ENCODE measurements at places on chromosomes 7 and 10.

- peak; percentile 50 for DNase-seq
Measured at GRCh38 chr7:2863461-2864066, 19.5 kb upstream of the GNA12 start.

DNA sequence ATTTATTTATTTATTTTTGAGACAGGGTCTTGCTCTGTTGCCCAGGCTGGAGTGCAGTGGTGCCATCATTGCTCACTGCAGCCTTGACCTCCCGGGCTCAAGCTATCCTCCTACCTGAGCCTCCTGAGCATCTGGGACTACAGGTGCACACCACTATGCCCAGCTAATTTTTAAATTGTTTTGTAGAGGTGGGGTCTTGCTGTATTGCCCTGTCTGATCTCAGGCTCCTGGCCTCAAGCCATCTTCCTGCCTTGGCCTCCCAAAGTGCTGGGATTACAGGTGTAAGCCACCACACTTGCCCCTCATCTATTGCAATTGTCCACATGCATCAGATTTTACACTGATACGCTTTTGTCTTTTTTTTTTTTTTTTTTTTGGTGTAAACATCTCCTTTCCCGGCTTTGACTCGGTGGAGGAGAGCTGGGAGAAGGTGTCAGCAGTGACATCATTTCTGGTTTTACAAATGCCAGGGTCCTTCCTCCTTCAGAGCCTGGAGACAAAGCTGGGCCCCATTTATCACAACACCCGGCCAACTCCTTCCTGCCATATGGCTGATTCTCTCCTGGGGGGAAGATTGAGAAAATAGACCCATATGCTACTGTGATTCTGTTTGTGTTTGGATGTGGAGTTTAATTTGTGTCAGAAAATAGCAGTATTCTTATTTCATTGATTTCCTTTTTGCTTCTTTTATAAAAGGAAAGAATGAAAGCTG lies 61.3 kb downstream of the GALNT17 start:
- DNase-seq = no peak

DNA sequence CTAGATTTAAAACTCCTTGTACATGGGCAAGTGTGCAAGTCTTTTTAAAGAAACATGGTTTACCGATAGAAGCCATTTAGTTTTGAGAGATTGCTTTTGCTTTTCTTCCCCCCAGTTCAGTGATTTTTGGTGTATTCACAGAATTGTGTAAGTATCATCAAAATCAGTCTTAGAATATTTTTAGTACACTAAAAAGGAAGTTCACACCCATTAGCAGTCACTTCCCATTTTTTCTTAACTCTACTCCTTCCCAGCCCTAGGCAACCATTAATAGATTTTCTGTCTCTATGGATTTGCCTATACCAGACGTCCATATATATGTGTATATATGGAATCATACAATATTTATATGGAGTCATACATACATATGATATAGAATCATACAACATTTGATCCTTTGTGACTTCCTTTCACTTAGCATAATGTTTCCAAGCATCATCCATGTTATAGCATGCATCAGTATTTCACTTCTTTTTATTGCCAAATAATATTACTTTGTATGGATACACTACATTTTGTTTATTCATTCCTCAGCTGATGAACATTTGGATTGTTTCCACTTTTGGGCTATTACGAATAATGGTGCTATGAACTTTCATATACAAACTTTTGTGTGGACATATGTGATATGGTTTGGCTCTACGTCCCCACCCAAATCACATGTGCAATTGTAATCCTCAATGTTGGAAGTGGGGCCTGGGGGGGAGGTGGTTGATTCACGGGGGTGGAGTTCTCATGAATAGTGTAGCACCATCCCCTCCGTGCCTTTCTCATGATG lies 16.5 kb upstream of the ARL4A start:
- no peak for DNase-seq

DNA sequence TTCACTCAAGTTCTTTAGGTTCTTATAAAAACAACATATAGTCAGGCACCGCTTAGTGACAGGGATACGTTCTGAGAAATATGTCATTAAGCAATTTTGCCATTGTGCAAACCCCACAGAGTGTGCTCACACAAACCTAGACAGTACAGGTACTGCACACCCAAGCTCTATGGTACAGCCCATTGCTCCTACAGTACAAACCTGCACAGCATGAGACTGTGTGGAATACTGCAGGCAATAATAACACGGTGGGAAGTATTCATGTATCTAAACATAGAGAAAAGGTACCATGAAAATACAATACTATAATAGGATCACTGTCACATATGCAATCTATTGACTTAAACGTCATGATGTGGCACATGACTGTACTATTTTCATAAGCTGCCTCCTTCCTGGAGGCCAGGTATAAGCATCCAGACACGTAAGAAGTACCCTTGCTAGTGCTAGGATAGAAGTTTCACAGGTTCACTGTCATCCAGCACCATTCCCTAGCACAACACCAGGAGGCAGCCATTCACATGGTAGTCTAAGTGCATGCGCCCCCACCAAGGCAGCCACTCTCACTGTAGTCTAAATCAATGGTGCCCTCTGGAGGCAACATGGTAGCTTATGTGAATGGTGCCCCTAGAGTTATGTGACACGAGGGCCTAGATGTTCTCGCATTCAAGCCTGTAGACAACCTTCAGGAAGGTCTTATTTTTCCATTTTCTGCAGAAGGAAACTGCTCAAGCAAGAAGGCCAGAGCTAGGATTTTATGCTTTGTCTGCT lies 98.5 kb downstream of the ARHGAP22 start:
- DNase-seq = no peak

DNA sequence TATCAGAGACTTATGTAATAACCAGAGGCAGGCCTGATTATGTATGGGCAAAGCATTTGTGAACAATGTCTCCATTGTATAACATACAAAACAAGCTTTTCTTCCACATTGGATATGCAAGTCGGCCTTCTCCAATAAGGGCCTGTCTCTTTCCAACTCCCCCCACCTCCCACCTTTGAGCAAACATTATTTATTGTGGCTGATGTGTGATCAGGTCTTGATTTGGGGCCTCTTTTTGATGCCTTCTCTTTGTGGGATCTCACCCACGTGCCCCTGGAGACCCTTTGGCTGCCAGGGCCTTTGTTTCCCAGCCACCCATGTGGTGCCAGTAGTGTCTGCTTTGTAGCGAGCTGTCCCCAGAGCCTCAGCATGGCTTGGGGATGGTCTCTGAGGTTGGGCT lies 53.0 kb downstream of the TCF7L2 start:
- DNase-seq = no peak

- DNase-seq = no peak
Measured at GRCh38 chr7:151035026-151035717, 6.9 kb downstream of the ABCB8 start.

- DNase-seq = no peak
Measured at GRCh38 chr7:24777806-24778205, 20.5 kb upstream of the GSDME start.

DNA sequence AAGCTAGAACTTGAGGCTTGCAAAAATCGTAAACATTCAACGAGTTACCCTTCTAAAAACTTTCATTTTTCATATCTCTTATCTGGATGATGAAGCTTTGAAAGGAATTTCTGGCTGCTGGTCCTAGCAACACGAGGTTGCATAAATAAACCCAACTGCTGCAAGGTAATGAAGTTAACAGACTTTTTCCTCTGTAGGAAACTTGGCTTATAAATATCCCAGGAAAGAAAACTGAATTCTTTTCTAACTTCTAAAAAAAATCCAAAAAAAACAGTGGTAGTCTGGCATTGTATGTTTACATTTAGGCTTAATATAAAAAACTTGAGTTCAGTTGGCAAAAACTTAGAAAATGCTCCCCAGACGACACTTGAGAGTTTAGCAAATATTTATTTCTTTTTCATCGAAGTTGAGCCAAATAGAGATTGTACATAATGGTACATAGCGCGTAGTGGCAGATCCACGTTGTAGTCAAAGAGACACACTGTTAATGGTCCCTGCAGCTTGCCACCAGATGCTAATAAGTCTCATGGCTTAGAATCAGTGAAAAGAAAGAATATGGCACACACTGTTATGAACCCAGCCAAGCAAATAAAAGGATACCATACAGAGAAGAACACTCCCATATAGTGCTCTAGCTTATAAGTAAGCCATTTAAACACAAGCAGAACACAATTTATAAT lies 200.3 kb upstream of the PCLO start:
- no peak for DNase-seq

DNA sequence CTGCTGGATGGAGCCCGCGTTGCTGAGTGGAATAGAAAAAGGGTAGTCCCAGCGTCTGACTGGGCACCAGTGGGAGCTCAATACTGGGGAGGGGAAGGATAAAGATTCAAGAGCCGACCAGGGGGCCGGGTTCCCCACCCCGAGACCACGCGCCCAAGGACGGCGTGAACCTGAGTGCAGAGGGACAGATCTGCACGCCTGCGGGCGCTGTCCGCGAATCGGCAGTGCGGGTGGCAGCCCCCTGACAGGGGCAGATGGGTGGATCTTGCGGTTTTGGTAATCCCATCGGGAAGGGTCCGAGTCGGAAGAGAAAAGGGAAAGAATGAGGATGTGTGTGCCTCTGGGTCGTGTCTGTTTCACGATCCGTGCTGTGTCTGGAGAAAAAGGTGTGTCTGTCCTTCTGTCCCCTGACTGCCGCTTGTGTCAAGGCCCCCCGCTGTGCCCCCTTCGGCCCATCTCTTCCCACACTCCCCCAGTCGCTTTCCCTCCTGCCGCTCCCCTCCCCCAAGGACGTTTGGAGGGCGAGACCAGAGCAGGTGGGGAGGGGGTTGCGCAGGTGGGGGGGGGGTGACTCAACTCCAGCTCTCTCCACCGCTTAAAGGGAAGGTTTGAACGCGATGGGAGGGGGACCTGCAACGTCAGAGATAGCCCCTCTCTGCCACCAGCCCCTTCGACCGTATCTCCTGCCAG lies 734 bp upstream of the VGF start:
- no peak for DNase-seq

Data from stimulated activated CD8-positive, alpha-beta memory T cell treated with anti-CD3 and anti-CD28 coated beads, Interleukin-7, amount 100 ng/mL, for 1 hour (primary cell).